Activated T-helper 2 cell treated with anti-CD3 and anti-CD28 coated beads, Interferon-gamma antibody, Interleukin-2, Interleukin-4, amounts not matched to agents 10 μg/mL and 5 μg/mL and 100 μg/mL, durations not matched to agents 14 hours and 24 hours and 36 hours (primary cell): ENCODE measurements at places on chromosomes 7 and 10. TPM values are rescaled to one million over a fixed set of nuclear protein-coding genes. Genes with fewer than 3 reads are reported as not detected.

The IMMP2L gene
- total RNA-seq: 12.4 and 20.0 TPM in 2 replicates

The AIFM2 gene
- 9.5 and 11.6 TPM in 2 replicates for total RNA-seq

The SYT15 gene
- total RNA-seq: 1.5 TPM in 2 replicates

The DKK1 gene
- not detected in 2 replicates for total RNA-seq

The COPG2 gene
- total RNA-seq: 26.7 and 27.4 TPM in 2 replicates

The ZNF862 gene
- total RNA-seq: 14.6 and 16.4 TPM in 2 replicates

The FGF8 gene
- not detected in 2 replicates for total RNA-seq

The AMZ1 gene
- 0.07 and 0.14 TPM in 2 replicates for total RNA-seq

The CPEB3 gene
- total RNA-seq: 1.9 TPM in 2 replicates

The AMPH gene
- 0.14 and 0.23 TPM in 2 replicates for total RNA-seq

The DLG5 gene
- 6.7 and 7.8 TPM in 2 replicates for total RNA-seq

The PLPP4 gene
- not detected in 2 replicates for total RNA-seq

The ACHE gene
- 0.09 and 0.21 TPM in 2 replicates for total RNA-seq

The SSC4D gene
- total RNA-seq: 0.71 and 0.78 TPM in 2 replicates

The FAM25C gene
- total RNA-seq: not detected in 2 replicates

The SGCE gene
- 2.0 and 2.5 TPM in 2 replicates for total RNA-seq

The UBE2H gene
- 16.4 and 23.9 TPM in 2 replicates for total RNA-seq

The TMEM243 gene
- total RNA-seq: 41.8 and 43.8 TPM in 2 replicates

The TACC2 gene
- total RNA-seq: not detected in 2 replicates

The METTL2B gene
- total RNA-seq: 46.9 and 52.4 TPM in 2 replicates

The TCAF2 gene
- 37.0 and 38.6 TPM in 2 replicates for total RNA-seq

The PTPRZ1 gene
- not detected in 2 replicates for total RNA-seq

The IL6 gene
- not detected in 2 replicates for total RNA-seq

The SEC23IP gene
- total RNA-seq: 85.9 and 87.4 TPM in 2 replicates

The BLNK gene
- not detected in 2 replicates for total RNA-seq

The PAX2 gene
- total RNA-seq: 0.18 and 0.30 TPM in 2 replicates

The ZNF511 gene
- 88.4 and 89.7 TPM in 2 replicates for total RNA-seq

The SLC26A5 gene
- 0.07 TPM in 1 of 2 replicates, not detected in the other for total RNA-seq

The IFIT1B gene
- total RNA-seq: not detected in 2 replicates

The FAM180A gene
- total RNA-seq: not detected in 2 replicates

The NME8 gene
- total RNA-seq: not detected in 2 replicates

The CCDC146 gene
- 2.7 and 2.9 TPM in 2 replicates for total RNA-seq

The ADRA2A gene
- not detected in 2 replicates for total RNA-seq

The ZNF487 gene
- 2.0 and 2.2 TPM in 2 replicates for total RNA-seq

The SORBS1 gene
- 0.43 and 1.3 TPM in 2 replicates for total RNA-seq

The CYP17A1 gene
- not detected in 2 replicates for total RNA-seq

The AP3M1 gene
- total RNA-seq: 46.0 and 46.9 TPM in 2 replicates

The USP54 gene
- total RNA-seq: 5.4 and 5.7 TPM in 2 replicates

The GDF2 gene
- not detected in 2 replicates for total RNA-seq

The CFAP70 gene
- total RNA-seq: 0.41 and 0.43 TPM in 2 replicates

The CRTAC1 gene
- not detected in 2 replicates for total RNA-seq

The ZNF853 gene
- total RNA-seq: 0.23 TPM in 2 replicates

The SFTPA1 gene
- not detected in 2 replicates for total RNA-seq

The SFXN4 gene
- total RNA-seq: 43.5 and 44.8 TPM in 2 replicates

The GIMAP5 gene
- total RNA-seq: 42.9 and 46.7 TPM in 2 replicates

The DGKB gene
- total RNA-seq: not detected in 2 replicates
